ENCODE measurements at places on chromosomes 2 and 18.

GRCh38 chr2:42245396-42245795 lies 76.2 kb downstream of the EML4 start:
- DNase-seq, result no peak

DNA sequence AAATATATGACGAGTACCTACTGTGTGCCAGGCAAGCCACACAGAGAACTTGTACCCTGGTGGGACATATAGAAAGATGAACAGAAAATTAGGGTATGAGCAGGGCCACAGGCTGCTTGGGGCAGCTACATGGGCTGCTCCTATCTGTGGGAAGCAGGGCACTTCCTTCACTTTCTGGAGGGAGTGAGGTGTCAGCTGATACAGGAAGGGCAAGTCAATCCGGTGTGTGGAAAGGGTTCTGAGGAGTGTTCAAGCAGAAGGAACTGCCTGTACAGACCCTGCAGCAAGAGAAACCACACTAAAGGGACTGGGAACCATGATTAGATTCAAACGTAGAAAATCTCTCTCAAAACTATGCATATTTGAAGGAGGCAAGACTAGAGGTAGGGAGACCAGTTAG lies 58.6 kb upstream of the BCL11A start:
- no peak for DNase-seq

DNA sequence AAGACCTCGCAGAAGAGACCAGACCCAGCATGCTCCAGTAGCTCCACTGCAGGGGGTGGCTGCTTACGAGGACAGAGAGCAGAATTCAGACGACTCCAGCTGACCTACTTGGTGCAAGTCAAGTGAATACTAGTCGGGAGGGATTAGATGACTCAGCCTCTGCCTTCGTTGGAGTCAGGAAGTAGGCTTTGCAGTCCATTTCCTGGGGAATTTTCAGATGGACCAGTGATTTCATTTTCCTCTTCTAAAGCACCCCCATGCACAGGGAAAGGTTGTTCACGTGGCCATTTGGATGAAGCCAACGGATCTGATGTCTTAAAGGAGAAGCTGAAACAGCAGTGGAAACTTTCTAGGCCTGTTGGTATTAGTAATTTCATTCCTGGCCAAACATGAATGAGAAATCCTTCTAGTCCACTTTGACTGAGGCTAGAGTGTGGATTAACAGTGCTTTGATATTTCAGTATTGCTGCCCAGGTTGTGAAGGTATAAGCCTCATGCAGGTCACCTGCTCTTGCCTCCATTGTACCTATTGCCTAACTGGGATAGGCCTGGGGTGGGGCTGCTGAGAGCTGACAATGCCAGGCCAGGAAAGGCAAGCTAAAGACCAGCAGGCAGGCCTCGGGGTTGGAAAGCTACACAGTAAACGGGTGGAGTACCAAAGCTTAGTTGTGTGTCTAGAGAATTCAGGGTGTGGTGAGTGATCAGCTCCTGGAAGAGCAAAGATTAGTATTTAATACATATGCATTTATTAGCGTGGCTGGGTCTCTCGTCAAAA lies 117.6 kb upstream of the FOSL2 start:
- DNase-seq, result peak; percentile 98

DNA sequence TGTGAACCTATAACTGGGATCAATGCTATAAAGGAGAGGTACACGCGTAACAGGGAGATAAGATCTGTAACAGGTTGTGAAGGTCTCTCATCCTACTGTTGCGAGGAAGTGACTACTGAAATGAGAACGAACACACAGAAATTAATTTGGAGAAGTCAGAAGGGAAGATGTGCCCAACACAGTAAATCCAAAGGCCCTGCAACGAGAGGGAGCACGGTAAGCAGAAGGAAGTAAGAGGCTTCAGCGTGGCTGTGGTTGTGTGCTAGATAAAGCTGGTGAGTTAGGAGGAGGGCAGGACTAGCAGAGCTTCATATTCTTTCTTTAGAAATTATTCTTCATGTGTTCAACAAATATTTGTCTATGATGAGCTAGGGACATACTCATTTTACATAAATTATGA lies 2.5 kb upstream of the ATG16L1 start:
- DNase-seq, result no peak

GRCh38 chr2:232681527-232681926 lies 15.6 kb upstream of the GIGYF2 start:
- no peak for DNase-seq

DNA sequence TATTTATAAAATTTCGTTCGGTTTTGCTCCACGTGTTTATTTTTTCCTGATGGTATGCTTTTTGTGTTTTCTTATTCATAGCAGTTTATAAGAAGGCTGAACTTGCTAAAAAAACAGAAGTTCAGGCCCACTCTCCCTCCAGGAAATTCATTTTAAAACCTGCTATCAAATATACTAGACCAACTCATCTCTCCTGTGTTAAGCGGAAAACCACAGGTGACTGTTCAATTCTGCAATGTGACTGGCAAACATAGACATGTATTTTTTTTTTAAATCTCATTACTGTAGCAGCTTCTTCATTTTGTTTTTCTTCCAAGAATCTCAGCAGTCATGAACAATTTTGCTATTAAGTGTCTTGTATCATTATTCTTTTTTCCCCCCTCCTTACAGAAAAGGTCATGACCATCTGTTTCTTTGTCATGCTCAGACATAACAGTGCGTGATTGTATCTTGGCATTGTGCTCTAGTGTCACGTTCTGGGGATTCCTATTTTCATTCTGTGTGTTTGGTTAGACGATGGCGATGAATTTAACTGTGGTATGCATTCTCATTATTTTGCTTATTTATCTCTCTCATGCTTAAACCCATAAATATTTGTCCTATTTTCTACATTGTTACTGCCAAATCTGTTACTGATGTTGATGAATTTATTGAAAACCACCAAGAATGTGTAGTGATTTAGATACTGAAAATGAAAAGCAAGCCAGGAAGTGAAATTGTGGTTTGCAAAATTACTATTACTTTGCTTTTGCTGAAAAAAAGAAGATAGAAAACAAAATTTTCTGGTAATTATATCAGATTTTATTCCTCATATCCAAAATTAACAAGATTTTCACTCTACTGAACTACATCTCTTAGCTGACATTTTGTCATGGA lies 74.6 kb upstream of the UNC80 start:
- peak; percentile 5 for DNase-seq

DNA sequence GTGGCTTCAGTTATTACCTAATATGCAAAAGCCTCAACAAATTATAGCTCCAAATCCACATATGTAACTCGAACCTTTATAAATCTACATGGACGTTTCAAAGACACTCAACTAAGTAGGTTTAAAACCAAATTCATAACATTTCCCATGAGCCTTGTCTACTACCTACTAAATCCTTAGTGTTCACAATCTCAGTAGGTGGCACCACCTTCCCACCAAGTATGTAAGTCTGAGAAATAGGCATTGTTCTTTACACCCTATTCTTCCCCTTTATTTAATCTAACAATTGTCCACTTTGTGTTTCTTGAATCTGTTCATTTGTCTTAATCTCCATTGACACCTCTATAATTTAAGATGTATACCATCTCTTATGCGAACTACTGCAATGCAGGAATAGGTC lies 4.6 kb downstream of the PIGN start:
- DNase-seq, result no peak

DNA sequence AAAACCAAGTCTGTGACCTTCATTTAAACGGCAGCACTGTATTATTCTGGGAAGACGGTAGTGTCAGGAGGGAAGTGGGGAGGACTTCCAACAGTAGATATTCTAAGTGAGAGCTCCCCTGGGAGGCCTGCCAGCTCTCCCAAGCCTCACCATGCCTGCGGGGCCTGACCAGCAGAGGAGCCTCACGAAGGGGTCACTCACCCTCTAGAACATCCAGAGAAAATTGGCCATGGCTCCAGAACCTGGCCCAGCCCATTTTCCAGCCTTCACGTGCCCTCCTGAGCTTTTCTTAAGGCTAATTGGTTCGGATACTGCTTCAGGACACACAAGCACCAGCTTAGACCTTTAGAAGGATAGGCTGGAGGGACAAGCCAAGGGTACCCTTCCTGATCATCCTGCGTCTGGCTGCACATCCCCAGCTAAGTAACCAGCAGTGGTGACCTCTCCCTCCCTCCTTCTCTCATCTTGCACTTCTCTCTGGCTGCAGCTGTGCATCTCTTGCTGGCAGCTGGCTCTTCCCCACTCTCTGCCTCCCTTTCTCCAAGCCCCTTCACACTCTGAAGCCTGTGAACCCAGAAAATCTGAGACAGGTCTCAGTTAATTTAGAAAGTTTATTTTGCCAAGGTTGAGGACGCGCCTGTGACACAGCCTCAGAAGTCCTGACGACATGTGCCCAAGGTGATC lies 120.1 kb upstream of the PKDCC start:
- peak; percentile 73 for DNase-seq

DNA sequence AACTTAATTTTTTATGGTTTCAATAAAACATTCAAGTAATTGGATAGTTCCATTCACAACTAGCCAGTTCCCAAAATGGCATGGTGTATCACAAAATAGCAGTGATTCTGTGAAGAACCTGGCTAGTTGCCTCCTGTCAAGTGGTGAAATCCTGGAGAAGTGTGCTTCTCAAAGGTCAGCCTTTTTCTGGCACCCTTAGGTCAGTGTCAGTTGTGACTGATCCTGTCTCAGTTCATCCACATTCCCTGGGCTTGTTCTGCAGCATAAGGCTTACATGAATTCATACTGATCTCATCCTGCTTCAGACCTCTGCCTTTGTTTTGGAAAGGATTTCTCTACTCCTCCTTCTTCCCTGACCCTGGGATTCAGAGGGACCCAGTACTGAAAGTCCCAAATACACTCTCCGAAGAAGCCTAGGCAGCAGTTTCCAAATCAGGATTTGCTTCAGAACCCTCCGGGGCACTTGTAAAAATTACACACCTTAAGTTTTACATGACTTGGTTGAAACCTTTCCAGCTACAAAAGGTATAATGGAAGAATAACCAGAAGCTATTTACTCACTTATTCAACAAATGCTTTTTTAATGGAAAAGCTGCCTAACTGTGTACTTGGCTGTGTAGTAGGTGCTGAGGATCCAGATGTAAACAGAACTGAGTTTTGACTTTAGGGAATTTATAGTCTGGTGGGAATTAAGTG lies 11.0 kb downstream of the MAP3K20 start:
- DNase-seq, result no peak

GRCh38 chr2:38442643-38443541 lies 65.8 kb upstream of the ATL2 start:
- DNase-seq, result peak; percentile 74

DNA sequence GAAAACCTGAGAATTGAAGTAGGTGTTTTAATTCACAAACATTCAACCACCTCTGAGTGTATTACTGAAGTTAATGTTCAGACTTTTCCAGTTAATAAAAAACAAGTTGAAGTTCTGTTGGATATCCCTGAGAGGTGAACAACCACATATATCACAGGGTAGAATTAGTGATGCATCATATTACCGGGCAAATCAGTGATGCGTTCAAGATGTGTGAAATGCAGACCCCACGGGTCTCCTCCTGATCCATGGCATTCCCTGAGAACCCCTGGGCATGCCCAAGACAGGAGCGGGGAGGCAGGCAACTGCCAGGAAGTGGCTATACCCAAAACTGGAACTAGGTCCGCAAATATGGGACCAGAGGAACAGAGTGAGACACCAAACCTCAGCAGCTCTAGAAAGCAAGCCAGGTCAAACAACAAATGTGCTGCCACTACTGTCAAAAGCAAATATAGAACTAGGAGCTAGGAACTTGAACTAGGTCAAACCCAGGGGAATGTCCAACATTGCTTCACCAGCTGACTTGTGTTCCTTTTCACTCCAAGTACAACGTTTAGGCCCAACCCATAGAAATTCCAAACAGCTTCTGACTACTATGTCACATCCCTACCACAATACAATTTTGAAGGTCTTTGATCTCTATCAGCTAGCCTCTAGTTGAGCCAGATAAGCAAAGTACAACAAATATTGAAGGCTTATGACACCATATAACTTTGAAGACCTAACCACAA lies 20.2 kb downstream of the PSTPIP2 start:
- peak; percentile 42 for DNase-seq

- no peak for DNase-seq
Measured at GRCh38 chr2:72678024-72678423, 147.8 kb downstream of the EXOC6B start.

- DNase-seq, result no peak
Measured at GRCh38 chr2:211061612-211062296, 505.4 kb downstream of the CPS1 start.

DNA sequence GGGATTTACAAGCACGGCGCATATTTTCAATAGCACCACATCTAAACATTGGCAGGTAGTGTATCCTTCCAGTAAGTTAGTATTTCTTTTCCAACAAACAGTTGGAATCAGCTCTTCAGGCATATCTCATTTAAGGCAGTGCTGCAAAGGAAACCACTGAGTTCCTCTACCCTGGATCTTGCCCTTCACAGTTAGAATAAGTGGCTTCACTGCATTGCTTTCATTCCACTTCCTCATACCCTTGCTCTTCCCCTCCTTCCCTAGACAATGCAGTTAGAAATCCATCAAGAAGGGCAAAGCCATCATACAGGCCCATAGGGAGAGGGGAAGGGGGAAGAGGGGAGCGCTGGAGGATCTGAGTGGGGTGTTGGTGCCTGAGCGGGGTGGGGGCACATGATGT lies 173.7 kb downstream of the FBXO15 start:
- no peak for DNase-seq

GRCh38 chr2:36360063-36360462 lies 4.5 kb downstream of the CRIM1 start:
- peak; percentile 45 for DNase-seq

DNA sequence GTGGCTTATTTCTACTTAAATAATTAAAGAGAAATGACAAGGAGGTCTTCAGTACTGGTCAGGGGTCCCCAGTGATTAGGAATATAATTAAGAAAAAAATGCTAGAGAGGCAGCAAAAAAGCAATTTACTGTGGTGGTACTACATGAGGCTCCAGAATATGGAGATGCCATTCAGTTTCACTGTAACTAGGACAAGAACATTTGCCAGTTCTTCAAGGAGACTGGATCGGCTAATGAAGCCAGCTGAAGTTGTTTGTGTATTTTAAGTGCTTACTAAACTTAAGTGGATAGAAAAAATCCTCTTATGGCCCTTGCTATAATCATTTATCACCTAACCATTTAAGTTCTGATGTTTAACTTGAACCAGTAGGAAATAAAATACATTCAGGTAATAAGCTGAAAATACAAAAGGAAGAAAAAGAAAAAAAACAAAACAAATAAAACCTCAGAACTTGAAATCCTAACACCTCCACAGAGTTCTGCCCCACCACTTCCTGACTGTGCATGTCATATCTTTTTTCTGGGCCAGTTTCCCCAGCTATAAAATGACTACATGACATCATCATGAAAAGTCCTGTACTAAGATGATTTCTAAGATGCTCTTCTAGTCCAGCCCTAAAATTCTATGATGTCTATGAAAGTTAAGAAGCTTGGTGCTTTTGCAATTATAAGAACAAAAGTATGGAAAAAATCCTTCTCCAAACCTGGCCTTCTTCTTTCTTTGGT lies 98.0 kb downstream of the TRABD2A start:
- DNase-seq, result peak; percentile 7

DNA sequence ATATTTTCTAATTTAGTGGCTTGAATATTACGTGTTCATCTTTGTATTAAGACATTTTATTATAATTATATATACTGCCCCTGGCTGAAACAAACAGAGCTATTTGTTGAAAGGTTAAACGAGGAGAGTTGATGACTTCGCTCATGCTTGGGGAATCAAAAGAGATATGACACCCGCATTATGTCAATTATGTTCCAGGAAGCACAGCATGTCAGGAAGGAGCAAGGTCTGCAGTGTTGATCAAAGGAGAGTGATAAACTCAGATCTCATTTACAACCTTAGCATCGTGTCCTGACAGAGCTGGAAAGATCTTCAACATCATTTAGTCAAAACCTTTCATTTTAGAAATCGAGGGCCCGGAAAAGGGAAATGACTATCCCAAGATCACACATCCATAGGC lies 510.1 kb downstream of the TDRD15 start:
- DNase-seq, result no peak
